ENCODE measurements at places on chromosomes 6 and 20.

- no peak for DNase-seq
These were observed 125.9 kb downstream of the TRMT11 start for GRCh38 chr6:126112171-126112632.

DNA sequence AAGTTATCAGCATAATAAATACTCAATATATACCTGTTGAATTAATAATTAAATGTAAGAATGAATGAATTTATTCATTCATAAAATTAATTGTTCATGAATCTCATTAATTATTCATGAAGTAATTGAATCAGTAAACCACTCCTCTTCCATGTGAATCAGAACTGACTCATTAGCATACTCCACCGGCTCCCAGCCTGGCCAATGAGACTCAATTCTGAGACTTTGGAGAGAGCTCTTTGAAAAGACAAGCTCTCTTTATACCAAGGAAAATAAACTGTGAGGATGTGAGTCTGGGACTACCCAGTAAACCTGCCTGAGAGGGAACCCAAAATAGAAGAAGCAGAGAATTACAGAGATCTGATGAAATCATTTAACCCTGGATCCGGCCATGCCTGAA is 8.4 kb upstream of the SLC2A10 start:
- DNase-seq, result no peak

DNA sequence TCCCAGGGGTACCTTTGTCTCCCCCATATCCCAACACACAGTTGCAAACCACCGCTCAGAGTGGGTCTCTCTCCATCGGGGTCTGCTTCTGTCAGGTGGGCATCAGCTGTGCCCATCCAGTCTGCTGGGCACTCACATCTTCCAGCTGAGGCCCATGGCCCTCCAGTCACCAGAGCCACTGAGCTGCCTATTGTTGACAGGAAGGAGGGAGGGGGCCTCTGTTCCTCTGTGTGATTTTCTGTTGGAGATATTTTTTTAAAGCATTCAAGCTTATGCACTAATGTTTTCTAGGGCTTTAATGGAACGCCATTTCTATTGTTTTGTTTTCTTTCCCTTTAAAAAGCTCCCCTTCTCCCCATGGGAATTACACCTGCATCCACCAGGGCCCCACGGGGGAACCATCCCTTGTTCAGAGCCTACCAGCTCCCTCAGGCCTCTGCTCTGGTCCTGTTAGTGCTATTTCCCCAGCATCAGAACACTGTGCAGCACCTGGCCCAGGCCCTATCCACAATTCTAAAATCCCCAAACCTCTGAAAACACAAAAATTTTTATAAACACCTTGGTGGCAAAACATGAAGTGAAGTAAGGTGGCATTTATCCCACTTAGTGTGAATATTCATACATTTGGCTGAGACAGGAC is 326.2 kb downstream of the CD83 start:
- DNase-seq, result no peak

GRCh38 chr20:25213566-25214425 is 18.3 kb downstream of the ENTPD6 start:
- DNase-seq, result no peak

- no peak for DNase-seq
These were observed 20.0 kb upstream of the PLAGL1 start for GRCh38 chr6:144027932-144028587.

GRCh38 chr6:142459271-142459670 is 157.5 kb downstream of the ADGRG6 start:
- no peak for DNase-seq

DNA sequence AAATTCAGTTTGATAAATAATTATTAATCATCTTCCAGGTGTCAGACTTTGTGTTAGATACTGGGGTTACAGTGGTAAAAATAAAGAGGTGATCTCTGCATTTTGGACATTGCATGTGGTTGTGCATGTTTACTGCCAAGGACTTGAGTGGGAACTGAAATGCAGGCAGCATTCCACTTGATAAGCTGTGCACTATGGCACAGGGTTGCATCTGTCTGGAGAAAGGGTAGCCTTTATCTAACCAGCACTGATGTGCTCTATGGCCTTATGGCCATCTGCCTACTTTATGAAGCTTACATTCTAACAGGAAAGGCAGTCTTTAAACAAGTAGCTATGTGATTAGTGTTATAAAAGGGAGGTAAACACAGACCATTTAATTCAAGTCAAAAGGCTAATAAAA is 53.0 kb upstream of the MLIP start:
- DNase-seq, result no peak

- no peak for DNase-seq
These were observed 52.0 kb upstream of the THEMIS start for GRCh38 chr6:127952831-127953230.

GRCh38 chr6:53692172-53692571 is 26.6 kb upstream of the KLHL31 start:
- no peak for DNase-seq

DNA sequence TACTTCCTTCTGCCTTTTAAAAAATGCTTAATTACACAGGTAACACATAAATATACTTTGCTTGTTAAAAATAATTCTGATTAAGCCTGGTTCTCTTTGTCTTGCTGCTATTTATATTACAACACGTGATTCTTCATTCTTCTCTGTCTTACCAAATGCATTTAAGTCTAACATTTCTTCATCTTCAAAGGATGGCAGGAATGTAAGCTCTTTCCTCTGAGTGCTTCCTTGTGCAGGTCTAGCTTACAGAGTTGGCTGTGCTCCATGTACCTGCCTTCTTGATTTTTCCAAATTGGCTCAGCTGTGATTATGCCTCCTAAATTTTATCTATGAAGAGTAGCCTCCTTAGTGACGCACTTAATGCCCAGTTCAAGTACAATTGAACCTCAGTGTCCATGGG is 44.4 kb downstream of the RNF144B start:
- DNase-seq, result no peak

GRCh38 chr6:160121558-160121957 is at the start of gene SLC22A1:
Gene SLC22A1, plus strand, starts transcription at chr6:160121815. Its CDS starts 121 bp downstream, at chr6:160121936.
- no peak for DNase-seq

Measured in GM12865 (cell line).